ENCODE measurements at places on chromosomes 11 and 22.
A peak's percentile ranks its signal among the peaks of the same experiment; 100 is the strongest.

GRCh38 chr11:120807414-120808150 lies 216.3 kb upstream of the TBCEL start:
- no peak for DNase-seq

DNA sequence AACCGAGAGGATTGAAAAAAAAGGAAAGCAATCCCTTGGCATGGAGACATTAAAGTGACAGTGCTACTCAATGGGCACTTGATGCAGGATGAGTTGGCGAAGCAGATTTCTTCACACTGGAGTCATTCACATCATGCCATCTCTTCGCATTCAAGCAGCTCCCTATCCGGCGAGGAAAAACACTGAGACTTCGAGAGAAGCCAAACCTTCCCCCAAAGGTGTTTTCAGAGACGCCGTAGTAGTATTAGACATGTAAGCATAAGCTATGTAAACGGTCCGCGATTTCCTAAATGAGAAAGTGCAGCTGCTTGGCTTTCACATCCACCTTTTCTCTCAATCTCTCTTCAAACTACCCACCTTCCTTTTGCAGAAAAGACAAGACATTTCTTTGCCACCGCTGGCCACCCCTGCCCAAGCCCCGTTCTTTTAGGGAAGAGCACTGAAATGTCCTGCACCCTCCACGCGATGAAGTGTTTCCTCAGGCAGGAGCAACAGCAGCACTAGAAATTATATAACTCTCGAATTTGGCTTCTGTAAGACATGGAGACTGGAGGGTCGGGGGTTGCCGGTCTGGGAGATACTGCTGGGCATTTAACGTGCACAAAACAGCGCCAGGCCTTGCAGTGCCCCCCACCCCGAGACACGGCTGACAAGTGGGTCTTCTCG lies at the start of gene DLG2:
Gene DLG2, minus strand, starts transcription at position 13 of the 666 bp plus-strand sequence.
- no peak for DNase-seq

DNA sequence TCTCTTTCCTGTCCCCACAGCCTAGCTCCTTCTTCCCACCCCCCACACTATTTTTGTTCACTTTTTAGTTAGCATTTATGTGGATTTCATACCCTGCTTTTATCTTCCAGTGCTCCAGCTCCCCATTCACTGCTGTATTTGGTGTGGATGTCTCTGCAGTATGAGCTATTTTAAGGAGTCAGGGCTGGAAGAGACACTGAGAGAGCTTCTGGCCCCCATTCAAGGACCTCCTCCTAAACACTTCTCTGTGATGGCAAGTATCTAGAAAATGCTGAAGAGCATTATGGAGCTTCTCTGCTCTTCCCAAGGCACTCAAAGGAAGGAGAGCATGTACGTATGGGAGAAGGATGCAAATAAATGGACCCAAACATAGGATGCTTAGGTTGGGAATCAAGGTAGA lies 79.5 kb downstream of the RAB30 start:
- DNase-seq = no peak

GRCh38 chr11:88475991-88476418 lies 138.5 kb upstream of the CTSC start:
- no peak for DNase-seq

GRCh38 chr11:77668760-77669159 lies 31.2 kb upstream of the CLNS1A start:
- DNase-seq = no peak

- no peak for DNase-seq
Measured at GRCh38 chr11:27447288-27448183, 25.1 kb downstream of the LGR4 start.

GRCh38 chr22:47083379-47083986 lies 321.0 kb downstream of the TBC1D22A start:
- no peak for DNase-seq

DNA sequence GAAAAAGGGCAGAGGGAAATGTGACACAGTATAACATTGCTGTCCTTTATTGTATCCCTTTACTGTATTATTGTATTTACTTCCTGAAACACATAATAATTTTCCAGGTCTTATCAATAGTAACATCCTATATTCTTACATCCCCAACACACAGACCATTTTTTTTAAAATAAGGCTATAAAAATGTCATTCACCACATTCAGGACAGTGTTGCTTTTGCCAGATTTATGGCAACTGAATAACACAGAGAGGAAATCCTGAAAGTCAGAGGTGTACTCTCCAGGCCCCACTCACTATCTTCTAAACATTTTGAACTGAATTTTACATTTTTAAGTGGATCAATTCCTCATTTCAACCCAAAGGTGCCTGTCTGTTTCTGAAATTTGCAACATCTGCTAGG lies 104.8 kb upstream of the MTMR2 start:
- DNase-seq = no peak

DNA sequence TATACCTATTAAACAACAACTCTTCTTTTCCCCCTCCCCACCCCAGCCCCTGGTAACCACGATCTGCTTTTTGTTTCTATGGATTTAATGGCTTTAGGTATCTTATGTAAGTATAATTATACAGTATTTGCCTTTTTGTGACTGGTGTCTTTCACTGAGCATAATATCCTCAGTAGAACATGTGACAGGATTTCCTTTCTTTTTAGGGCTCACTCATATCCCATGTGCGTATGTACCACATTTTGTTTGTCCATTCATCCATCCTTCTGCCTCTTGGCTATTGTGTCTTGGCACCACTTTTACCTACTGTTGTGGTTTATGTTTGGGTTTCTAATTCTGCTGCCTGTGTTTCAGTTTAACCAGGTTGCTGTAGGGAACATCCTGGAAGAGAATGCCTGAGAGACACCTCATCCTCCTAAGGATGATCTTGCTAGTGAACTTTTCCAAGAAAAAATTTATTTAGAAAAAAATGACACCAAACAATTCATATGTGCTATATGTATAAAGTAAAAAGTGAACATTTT lies 77.6 kb upstream of the SESN3 start:
- no peak for DNase-seq

- no peak for DNase-seq
Measured at GRCh38 chr22:40791241-40791640, 27.9 kb downstream of the SLC25A17 start.

DNA sequence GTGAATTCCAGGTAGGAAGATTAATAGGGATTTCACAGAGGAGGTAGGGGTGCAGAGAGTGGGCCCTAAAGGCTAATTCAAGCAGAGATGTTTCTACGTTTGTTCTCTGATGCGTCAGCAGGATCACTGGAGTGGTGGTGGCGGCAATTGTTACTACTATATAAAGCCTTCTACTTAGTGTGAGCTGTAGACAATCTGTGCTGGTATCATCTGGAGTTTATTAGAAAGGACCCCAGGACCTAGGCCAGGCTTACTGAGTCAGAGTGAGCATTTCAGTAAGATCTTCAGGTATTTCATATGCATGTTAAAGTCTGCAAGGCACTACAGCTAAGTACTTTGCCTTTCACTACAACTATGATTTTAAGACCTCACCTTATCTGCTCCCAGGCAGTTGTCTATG lies 59.5 kb downstream of the USP35 start:
- no peak for DNase-seq

- no peak for DNase-seq
Measured at GRCh38 chr22:20966883-20967696, at the start of gene AIFM3. AIFM3 (plus strand) TSS chr22:20967255; CDS start chr22:20967945, 690 bp downstream.

DNA sequence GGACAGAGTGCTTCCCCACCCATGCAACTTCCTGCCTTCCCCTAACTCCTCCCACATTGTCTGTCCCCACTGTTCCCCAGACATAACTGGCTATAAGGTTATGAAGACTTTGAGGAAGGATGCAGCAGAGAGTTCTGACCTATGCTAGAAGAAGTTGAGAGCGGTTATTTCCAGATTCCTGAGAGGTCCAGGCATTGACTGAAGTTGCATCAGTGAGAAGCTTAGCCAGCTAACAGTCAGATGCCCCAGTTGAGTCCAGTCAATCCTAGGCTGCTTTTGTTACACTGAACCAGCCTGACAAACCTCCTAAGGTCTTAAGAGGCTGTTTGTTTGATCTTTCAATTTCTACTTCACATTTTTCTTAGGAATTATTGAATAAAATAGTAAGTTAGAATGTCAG lies 937.9 kb upstream of the CCDC90B start:
- DNase-seq = no peak

DNA sequence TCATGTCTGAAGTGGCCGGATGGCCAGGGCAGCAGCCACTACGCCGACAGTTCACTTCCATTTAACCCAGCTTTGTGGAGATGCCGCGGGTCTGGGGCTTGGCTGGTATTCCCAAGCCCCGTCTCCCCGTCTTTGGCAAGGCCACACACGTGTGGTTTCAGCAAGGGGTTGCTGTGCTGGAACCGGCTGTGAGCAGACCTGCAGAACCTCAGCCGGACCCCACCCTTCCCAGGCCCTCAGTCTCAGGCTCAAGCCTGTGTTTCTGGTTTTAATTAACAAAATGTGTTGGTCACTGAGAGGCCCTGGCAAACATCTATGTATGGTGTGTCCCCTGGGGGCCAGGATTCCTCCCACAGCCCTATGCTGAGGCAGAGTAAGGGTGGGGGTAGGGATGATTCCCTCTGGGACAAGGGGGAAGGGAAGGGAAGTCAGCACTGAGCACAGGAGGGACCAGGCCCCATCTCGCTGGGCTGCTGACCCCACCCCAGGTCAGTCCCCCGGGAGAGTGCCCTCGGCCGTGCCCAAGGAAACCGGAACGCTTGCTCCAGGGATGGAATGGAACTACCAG lies 9.3 kb downstream of the OSBPL5 start:
- no peak for DNase-seq

DNA sequence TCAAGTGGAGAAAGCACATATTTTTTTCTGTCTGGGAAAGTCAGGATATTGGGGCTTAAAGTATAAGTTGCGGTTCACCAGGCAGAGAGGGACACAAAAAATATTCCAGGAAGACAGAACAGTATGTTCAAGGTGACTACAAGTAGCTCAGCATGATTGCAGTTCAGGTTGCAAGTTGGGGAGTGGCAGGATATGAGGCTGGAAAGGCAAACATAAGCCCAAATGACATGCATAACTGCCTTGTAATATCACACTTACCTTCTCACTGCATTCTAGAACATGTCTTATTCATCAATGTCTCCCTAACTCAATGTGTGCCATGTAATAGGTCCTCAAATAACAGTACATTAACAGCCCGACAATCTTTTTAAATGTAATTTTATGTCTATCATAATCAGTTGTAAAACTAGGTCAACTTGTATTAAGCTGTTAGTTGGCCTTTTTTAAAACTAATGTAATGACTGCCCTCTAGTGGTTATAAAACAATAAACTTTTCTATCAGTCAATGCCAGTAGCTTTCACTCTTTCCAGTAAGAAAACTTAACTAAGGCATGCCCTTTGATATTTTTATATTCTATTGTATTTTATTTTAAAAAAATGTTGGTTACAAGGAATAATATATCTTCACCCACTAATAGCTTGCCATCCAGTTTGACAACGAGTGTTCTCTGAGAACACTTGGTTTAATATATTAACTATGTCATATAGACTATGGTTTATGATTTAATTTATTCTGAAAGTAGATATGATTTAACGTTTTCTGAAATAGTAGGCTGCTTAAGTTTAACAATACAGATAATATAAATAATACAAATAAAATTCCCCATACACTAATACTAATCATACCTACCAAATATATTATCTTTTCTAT lies 39.4 kb upstream of the CFAP300 start:
- peak; percentile 16 for DNase-seq

DNA sequence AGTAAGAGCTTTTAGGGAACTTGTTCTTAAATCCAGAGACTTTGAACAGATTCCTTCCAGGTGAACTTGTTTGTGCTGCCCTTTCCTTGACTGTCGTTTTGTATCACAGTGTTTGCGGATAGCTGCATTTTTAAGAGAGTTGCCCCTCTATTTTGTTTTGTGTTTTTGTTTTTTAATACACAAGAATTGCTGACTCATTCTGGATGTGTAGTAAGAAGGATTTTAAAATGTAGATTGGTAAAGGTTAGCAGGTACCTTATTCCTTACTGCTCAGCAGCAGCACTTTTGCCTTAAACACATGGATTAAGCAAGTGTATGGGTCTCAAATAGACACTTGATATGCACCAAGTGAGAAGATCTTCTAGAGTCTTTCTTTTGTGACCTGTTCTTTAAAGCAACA lies 8.9 kb upstream of the APOA5 start:
- no peak for DNase-seq

GRCh38 chr11:60594998-60595642 lies 79.9 kb downstream of the MS4A13 start:
- no peak for DNase-seq

DNA sequence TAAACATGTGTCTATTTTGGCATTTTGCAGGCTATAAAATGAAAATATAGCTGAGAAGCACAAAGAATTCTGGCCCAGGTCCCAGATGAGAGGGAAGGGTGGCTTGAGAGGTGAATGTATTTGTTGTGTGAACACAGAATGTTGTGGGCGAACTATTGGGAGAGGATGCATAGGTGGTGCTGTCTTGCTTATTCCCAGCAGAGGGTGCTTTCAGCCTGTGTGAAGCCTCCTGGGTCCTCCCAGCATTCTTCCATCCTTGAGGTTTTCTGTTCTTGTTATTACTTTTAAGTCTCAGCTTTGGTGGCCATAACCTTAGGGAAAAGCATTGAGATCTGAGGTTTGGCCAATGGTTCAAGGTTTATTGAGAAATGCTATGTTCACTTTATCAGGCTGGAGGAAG lies 108.7 kb upstream of the SNX19 start:
- DNase-seq = no peak

GRCh38 chr11:44601471-44602370 lies 36.3 kb downstream of the CD82 start:
- DNase-seq = no peak

- DNase-seq = no peak
Measured at GRCh38 chr11:131402040-131402439, 31.6 kb downstream of the NTM start.

- DNase-seq = no peak
Measured at GRCh38 chr11:68373815-68374501, 61.6 kb downstream of the LRP5 start.

DNA sequence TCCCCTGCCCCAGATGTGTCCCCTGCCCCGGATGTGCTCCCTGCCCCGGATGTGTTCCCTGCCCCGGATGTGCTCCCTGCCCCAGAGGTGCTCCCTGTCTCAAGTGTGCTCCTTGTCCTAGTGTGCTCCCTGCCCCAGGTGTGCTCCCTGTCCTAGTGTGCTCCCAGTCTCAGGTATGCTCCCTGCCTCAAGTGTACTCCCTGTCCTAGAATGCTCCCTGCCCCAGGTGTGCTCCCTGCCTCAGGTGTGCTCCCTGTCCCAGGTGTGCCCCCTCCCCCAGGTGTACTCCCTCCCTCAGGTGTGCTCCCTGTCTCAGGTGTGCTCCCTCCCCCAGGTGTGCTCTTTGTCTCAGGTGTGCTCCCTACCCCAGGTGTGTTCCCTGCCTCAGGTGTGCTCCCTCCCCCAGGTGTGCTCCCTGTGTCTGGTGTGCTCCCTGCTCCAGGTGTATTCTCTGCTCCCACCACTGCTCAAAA lies 48.7 kb upstream of the RASD2 start:
- no peak for DNase-seq
